ENCODE measurements at places on chromosomes 13 and 19. TPM values are rescaled to one million over a fixed set of nuclear protein-coding genes. Genes with fewer than 3 reads are reported as not detected.

DNA sequence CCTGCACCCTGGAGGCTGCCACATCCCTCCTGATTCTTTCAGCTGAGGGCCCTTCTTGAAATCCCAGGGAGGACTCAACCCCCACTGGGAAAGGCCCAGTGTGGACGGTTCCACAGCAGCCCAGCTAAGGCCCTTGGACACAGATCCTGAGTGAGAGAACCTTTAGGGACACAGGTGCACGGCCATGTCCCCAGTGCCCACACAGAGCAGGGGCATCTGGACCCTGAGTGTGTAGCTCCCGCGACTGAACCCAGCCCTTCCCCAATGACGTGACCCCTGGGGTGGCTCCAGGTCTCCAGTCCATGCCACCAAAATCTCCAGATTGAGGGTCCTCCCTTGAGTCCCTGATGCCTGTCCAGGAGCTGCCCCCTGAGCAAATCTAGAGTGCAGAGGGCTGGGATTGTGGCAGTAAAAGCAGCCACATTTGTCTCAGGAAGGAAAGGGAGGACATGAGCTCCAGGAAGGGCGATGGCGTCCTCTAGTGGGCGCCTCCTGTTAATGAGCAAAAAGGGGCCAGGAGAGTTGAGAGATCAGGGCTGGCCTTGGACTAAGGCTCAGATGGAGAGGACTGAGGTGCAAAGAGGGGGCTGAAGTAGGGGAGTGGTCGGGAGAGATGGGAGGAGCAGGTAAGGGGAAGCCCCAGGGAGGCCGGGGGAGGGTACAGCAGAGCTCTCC is 6.9 kb upstream of the CEACAM5 start:
- no peak for ATAC-seq

Gene UNC13A
- 0.45 TPM for total RNA-seq

Gene PINLYP
- total RNA-seq = 6.2 TPM

DNA sequence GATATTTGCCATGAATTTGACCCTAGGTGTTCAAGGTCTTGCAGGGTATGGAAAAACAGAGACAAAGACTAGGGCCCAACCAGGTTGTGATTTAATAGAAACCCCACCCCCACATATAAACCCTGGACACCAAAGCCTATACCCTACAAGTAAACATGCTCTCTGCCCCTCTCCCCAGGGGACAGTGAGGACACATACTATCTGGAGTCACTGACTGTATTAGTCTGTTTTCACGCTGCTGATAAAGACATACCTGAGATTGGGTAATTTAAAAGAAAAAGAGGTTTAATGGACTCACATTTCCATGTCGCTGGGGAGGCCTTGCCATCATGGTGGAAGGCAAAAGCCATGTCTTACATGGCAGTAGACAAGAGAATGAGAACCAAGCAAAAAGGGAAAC is 88.3 kb downstream of the RAP2A start:
- ATAC-seq = no peak

Gene DPF1
- total RNA-seq = 1.1 TPM

DNA sequence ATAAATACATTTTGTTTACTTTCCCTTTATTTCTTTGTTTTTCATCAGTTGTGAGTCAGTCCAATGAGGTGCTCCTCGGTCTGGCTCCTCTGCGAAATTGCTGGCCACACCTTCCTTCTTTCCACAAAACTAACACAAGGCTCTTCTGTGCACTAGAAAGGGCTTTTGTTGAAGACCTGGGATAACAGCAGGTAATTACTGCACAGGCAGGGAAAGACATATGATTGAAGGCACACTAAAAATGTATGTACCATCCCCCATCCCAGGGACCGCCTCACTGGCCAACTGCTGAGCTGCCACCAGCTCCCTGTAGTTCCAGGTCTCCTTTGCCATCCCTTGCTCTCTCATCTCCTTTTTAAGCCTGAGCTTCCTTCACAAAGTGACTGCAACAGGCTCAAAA is 180.5 kb downstream of the EFNB2 start:
- ATAC-seq = no peak

Gene KLK15
- total RNA-seq = not detected

- peak; percentile 58 for ATAC-seq
These were observed 2.9 kb downstream of the CGB3 start for GRCh38 chr19:49020931-49021895.

Gene HIF3A
- not detected for total RNA-seq

GRCh38 chr19:42461700-42462324 is 19.1 kb upstream of the CXCL17 start:
- no peak for ATAC-seq

Gene SPRY2
- not detected for total RNA-seq

DNA sequence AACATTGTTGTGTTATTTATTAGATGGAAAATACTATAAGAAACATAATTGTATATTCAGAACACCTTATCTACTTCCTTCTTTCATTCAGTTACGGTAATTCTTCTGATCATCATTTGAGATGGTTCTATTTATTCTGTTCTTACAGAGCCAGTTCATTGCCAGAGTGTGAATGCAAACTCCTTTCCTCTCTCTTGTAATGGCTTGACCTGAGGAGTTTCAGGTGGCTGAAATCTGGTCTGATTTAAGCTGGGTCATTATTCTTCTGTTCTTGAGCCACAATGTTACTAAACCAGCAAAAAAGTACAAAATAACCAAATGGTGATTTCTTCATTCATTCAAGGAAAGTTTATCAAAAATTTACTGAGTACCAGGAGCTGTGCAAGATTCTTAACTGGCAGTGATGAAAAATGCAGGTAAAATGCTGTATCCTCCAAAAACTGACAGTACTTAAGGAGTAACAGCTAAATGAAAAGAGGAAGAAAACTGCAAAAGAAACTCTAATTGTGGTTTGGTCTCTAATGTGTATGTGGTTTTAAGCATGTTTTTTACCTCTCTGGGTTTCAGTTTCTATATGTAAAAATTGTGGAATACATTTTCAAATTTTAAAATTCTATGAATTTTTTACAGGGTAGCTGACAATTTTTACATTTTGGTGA is 182.4 kb upstream of the UFM1 start:
- ATAC-seq = no peak

DNA sequence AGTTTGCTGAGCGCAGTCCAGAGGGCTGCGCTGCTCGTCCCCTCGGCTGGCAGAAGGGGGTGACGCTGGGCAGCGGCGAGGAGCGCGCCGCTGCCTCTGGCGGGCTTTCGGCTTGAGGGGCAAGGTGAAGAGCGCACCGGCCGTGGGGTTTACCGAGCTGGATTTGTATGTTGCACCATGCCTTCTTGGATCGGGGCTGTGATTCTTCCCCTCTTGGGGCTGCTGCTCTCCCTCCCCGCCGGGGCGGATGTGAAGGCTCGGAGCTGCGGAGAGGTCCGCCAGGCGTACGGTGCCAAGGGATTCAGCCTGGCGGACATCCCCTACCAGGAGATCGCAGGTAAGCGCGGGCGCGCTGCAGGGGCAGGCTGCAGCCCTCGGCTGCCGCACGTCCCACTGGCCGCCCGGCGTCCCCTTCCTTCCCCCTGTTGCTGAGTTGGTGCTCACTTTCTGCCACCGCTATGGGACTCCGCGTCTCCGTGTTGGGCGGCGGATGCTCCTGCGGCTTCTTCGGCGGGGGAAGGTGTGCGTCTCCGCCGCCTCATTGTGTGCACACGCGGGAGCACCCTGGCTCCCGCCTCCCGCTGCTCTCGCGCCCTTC is 772 bp downstream of the GPC6 start:
- no peak for ATAC-seq
